Activated CD8-positive, alpha-beta T cell treated with anti-CD3 and anti-CD28 coated beads, Interleukin-2, amount 10 ng/mL, durations not matched to agents 7 days and 5 days (primary cell): ENCODE measurements at places on chromosomes 7 and 10. TPM values are rescaled to one million over a fixed set of nuclear protein-coding genes. Genes with fewer than 3 reads are reported as not detected.

DNA sequence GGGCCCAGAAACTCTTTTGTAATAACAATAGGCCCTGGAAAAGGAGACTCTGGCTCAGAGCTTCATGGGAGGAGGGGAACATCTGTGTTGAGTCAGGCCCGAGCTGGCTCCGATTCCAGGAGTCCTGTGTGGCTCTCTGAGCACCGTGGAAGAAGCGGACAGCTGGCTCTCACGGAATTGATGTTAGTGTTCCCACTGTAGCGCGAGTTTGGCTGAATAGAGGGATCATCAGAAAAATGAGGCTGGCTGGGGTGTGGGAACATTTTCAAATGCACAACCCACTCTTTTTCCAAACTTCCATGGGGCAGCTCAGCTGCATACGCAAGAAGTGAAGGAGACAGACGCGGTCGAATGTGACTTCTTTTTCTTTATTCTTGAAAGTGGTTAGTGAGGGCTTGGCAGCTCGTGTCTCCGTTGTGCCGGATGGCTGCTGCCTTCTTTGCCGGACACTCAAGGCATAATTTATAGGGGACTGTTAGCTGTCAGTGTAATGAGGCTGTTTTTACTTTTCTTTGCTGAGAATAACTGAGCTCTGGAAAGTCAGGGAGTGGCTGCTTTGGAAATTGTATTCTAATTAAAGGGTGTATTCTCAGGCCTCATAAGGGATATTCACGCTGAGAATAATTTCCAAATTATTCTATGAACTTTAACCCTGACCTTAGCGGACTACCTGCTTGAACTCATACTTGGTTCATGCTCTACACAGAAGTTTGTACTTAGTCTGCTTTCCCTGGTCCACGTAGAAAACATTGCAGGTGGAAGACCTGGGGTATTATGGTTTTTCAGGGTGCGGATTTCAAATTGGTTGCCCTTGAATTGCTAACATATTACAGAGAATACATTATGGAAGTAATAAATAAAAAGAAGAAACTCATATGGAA, 23.1 kb downstream of the MDFIC start:
- no peak for DNase-seq

GRCh38 chr10:74955796-74956195, 129.4 kb downstream of the KAT6B start:
- no peak for DNase-seq

DNA sequence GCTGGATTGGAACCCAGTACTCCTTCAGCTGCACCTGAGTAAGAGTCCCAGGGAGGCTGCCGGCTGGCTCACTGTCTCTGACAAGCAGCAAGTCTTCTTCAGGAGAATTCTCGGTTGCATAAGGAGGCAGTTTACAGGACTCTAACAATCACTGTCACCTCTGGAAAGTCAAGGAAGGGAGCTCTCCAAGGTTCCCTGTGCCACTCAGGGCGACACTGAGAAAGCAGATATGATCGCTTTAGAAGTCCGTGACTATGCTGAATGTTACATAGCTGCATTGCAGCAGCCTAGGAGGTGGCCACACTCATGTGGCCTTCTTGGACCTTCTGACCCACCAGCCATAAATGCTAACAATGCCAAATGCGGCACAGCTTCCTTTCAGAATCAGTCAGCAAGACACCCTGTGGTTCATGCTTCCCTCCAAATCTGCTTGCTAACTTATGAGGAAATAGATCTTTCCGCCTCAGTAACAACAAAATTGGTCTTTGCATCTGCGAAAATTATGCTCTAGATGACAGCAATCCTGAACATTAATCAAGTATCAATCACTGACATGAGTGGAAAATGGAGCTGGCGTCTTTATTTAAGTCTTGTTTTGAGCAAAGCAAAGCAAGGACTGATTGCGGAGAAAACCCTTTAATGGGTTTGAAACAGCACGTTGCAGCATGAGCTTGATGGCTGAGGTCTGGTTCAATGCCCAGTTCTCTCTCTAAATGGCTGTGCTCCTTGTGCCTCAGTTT, 132.9 kb downstream of the ATXN7L1 start:
- no peak for DNase-seq

DNA sequence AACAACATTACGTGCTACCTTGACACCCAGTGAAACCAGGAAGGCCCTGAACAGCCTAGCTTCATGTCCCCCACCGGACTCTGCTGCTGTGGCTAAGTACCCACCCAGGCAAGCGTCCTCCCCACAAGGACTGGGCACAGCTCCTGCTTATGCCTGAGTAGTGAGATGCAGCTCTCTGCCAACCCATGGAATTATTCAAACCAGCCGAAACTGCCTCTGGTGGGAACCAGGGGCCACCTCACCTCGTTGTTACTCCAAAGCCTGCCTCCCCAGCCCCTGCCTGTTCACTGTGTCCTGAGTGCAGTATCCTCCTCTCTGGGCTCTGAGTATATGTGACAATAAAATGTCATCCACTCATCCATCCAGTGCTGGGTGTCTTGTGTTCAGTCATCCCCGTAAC, 52.4 kb downstream of the CAMK2B start:
- DNase-seq: no peak

- DNase-seq: no peak
These were observed 77.6 kb downstream of the VPS41 start for GRCh38 chr7:38831259-38831996.

GRCh38 chr7:27128776-27129728, 1.5 kb downstream of the HOXA4 start:
- no peak for DNase-seq

- DNase-seq: no peak
These were observed 90.7 kb upstream of the LRRC4 start for GRCh38 chr7:128121711-128122530.

DNA sequence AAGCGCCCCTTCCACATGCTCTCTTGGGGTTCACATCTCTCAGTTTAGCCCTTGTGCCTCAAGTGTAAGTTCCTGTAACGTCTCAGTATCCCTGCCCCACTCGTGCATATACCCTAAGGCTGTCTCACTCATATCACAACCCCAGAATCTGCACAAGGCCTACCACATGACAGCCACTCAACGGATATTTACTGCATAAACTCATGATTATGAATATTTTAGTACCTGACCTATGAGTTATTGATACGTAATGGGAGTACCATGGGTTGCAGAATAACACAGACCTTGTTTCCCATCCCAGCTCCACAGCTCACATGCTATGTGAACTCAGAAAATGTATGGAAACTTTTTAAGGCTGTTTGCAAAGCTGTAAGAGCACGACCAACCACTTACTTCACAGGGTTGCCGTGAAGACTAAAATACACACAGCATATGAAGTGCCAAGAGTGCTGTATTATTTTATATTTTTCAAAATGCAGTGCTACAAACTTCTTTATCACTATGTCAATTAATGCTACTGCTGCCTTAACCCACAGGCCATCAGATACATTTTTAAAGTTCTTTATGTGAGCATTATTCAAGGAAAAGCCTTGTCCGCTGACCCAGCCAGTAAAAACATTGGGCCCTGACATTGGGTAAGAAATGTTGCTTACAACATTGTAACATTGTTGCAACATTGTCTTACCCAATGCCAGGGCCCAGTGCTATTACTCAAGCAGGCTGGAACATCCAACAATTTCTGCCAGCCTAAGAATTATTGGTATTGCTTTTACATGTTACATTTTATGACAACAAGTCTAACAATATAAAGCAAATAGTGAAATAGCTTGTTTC, 97.2 kb downstream of the JAZF1 start:
- DNase-seq: no peak

DNA sequence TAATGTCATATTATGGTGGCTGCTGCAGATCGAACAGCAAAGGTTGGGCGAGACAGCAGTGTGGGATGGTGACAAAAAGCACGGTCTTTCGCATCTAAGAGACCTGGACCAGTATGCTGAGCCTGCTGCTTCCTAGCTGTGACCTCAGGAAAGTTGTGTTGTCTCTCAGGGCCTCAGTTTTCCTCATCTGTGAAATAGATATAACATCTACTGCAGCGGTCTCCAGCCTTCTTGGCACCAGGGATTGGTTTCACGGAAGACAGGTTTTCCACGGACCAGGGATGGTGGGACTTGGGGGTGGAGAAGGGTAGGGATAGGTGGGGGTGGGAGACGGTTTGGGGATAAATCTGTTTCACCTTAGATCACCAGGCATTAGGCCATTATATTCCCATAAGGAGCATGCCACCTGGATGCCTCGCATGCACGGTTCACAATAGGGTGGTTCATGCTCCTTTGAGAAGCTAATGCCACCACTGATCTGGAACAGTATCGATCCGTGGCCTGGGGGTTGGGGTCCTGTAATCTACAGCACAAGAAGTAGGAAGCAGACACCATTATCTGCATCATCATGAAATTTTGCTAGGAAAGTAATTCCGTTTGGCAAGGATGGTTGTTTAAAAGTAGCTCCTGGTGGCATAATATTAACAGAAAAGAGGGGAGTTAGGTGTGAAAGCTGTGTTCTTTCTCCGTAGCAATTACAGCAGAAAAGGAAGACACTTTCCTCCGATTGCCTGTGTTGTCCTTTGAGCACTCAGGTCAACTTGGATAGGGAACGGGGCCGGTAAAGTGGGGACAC, 10.8 kb downstream of the KLF6 start:
- DNase-seq: no peak

DNA sequence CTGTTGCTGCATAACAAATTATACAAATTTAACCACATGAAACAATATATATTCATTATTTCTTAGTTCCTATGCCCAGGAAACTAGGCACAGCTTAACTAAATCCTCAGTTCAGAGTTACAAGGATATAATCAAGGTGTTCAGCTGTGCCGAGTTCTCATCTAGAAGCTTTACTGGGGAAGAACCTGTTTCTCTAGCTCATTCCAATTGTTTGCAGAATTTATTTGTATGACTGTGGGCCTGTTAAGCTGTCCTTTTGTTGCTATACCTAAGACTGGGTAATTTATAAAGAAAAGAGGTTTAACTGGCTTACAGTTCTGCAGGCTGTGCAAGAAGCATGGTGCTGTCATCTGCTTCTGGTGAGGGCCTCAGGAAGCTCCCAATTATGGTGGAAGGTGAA, 21.8 kb upstream of the MDFIC start:
- no peak for DNase-seq

GRCh38 chr7:111132833-111133232, 41.9 kb downstream of the LRRN3 start:
- no peak for DNase-seq

- no peak for DNase-seq
These were observed 254.3 kb upstream of the CACNA2D1 start for GRCh38 chr7:82697897-82698296.

GRCh38 chr10:131831561-131831960, 69.2 kb upstream of the PPP2R2D start:
- no peak for DNase-seq

GRCh38 chr7:108007762-108008161, 4.8 kb upstream of the LAMB1 start:
- no peak for DNase-seq

DNA sequence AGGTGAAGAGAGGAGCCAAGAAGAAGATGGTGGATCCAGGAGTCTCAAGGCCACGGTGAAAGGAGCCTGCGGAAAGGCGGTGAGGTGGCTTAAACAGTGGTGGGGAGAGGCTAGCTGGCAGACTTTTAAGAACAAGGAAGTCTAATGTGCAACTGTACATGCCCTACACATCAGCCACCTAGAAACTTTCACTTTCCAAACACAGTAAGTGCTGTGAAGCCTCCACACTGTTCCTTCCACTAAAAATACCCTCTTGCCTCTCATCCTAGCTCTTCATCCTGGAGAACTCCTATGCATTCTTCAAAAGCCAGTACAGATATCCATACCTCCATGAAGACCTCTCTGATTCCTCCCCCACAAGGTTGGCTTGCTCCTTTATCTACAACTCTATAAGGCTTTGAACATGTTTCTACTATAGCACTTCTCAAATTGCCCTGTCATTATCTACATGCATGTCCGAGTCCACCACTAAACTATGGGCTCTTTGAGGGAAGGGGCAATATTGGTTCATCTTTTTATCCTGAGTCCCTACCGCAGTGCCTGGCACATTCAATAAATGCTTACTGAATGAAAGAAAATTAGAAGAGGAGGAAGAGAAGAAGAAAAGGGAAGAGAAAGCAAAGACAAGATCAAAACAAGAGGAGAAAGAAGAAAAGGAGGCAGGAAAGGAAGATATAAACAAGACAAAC, 54.2 kb downstream of the DNAJC12 start:
- peak; percentile 36 for DNase-seq

GRCh38 chr7:135164357-135165061, 6.0 kb downstream of the CYREN start:
- no peak for DNase-seq

DNA sequence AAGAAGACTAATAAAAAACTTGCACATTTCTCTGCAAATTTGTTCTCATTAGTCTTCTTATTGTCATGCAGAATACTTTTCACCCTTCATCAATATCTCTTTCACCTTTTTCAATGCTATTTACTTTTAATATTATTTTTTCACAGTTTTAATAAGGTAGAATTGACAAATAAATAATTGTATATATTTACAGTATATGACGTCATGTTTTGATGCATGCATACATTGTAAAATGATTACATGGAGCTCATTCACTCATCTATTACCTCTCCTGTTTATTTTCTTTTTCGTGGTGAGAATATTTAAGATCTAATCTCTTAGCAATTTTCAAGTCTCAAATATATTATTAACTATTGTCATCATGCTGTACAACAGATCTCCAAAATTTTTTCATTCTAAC, 658.2 kb upstream of the MKI67 start:
- DNase-seq: no peak

DNA sequence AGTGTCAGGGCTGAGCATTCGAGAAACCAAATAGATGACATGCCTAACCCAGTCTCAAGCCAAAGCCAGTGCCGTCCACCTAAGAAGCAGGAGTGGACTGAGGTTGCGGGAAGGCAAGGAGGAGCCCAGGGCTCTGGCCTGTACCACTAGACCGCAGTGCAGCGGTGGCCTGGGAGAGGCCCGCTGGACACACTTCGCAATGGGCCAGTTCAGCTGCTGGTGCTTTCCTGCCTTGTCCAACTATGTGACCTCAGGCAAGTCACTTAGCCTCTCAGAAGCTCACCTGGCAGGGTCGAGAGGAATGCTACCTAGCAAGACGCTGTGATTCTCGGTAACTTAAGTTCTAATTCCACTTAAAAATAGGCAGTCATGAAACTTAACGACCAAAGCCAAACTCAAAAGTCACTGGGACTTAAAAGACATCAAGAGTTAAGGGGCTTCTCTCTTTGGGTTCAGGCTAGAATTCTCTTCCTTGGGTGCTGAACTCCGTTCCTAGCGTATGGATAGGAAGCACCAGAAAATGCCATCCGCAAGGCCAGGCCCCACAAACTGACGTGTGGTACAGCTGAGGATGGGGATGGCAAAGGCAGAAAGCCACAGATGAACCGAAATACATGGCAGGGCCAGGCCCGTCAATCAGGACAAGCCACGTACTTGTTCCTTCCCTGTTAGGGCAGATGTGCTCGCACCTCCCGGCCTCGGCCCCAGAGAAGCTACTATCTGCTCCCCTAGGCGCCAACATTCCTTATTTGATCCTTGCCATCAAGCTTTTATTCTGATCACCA, 34.2 kb downstream of the CTBP2 start:
- DNase-seq: no peak

CCL26 gene
- not detected for total RNA-seq

WNT8B gene
- total RNA-seq: 0.18 TPM

PLXDC2 gene
- 0.05 TPM for total RNA-seq

OPN4 gene
- total RNA-seq: not detected

RBP3 gene
- total RNA-seq: not detected

PRSS2 gene
- total RNA-seq: not detected

ITPRID1 gene
- not detected for total RNA-seq

GRK5 gene
- total RNA-seq: 17.6 TPM
